ENCODE measurements at places on chromosomes 11 and 22.

DNA sequence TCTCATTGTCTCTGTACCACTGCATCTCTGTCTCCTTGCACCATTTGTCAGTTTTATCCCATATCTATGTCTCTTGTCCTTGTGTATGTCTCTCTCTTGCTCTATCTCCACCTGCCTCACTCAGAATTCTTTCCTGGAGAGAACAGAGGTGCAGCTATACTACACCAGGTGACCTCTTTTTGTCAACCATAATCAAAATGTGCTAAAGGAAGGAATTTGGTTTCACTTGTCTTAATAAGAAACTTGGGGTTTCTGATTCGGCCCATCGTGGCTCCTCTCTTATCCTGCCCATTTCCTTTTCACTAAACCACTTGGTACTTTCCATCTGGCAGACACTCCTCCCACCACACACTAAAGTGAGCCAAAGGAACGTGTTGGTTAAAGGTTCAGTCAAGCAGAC lies 2.0 kb upstream of the C11orf42 start:
- no peak for DNase-seq

GRCh38 chr11:17760102-17761029 lies 25.8 kb downstream of the KCNC1 start:
- DNase-seq, result no peak

- DNase-seq, result no peak
Observed at GRCh38 chr11:113274713-113275582, 39.4 kb upstream of the TTC12 start.

DNA sequence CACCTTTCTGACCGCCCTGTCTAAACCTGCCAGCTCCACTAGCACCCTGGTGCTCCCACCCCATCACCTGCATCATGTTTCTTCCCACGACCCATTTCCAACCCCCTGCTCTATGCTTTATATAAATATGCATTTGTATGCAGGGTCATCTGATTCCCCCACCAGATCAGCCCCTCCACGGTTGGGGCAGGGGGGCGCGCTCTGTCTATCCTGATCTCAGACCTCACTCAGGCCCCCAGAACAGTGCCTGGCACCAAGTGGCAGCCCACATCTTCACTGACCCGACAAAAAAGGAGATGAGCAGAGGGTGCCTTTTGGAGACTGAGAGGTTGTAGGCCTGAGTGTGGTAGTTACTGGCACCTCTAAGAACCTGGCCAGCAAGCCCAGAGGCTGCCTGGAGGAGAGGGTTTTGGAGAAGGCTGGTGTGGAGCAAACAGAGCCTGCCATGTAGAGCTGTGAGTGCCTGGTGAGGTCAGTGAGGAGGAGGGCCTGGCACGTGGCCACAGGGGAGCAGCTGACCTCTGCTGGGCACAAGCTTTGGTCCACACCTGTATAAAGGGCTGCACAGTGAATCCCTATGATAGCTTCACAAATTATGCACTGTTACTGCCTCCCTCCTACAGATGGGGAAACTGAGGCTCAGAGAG lies 86.3 kb upstream of the RTL6 start:
- DNase-seq, result no peak

DNA sequence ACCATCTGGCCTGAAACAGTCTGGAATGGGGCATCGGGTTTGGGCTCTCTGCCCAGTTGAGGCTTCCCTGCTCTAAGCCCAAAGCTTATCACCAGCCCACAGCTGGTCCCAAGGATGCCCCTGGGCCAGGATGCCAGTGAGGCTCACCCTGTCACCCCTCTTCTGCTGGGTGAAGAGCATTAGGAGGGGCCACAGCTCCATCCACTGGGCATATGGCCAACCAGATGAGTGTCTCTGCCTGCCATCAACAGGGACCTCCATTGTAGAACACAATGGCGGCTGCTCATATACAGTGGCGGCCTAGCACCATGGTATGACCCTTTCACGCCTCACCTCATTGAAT lies 5.6 kb downstream of the CHST1 start:
- DNase-seq, result no peak

DNA sequence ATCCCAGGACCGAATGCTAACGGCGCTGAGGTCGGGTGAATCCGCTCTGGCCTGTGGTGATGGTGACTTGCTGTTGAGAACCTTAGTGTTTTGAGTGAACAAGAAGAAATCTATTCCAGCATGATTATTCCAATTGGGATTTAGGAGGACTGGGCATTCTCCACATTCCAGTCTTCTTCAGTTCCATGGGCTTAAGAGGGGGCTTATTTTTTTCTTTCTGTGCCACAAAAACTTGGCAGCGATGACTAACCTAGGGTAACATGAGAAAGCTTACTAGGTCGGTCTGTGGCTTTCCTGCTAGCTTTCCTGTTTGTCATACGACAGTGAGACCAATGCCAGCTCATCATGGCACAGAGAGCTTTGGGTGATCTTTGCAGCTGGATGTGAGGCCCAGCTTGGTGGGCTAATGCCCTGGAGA lies 62.9 kb upstream of the ATXN10 start:
- no peak for DNase-seq

DNA sequence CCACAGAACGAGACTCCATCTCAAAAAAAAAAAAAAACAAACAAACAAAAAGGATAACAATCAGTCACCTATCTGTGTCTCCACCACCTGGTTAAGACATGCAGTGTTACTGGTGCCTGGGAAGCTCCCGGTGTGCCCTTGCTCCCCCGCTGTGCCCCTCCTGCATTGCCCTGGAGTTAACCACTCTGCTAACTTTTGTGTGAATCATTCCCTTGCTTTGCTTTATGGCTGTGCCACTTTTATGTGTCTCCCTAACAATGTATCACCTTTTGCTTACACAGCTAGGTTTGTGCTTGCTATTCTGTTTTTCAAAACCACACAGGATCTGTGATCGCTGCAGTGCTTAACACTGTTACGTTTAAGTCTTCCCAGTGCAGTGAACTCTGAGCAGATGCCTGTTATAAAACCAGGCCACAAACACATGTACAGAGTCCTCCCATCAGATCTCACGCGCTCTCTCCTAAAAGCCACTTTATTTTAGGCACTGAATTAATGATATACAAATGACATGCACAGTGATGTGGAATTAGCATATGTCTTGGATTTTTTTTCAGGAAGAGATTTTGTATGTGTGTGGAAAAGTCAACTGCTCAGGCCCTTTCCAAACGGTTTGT lies 69.9 kb downstream of the BUD13 start:
- no peak for DNase-seq

GRCh38 chr11:73248526-73249185 lies 23.5 kb upstream of the P2RY6 start:
- no peak for DNase-seq
